ENCODE measurements at places on chromosomes 6 and 20.
A peak's percentile ranks its signal among the peaks of the same experiment; 100 is the strongest.

DNA sequence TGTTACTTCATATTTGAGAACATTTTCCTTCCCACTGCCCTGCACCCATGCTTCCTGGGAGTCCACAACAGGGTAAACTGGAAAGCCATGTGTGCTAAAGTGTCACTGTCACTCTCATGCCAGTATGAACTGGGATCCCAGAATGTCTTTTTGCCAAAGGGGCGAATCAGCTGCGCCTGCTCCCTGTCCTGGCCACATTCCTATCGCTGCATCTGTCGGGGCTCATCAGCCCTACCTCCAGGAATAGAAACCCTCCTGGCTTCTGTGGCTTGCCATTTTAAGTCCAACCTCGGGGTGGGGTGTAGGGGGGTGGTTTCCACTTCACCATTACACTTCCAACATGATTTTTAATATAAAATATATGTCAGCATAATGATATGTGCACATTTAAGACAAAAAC, 933 bp downstream of the KLHL31 start:
- no peak for DNase-seq

- no peak for DNase-seq
These were observed 6.4 kb downstream of the CEP43 start for GRCh38 chr6:167005350-167006159.

DNA sequence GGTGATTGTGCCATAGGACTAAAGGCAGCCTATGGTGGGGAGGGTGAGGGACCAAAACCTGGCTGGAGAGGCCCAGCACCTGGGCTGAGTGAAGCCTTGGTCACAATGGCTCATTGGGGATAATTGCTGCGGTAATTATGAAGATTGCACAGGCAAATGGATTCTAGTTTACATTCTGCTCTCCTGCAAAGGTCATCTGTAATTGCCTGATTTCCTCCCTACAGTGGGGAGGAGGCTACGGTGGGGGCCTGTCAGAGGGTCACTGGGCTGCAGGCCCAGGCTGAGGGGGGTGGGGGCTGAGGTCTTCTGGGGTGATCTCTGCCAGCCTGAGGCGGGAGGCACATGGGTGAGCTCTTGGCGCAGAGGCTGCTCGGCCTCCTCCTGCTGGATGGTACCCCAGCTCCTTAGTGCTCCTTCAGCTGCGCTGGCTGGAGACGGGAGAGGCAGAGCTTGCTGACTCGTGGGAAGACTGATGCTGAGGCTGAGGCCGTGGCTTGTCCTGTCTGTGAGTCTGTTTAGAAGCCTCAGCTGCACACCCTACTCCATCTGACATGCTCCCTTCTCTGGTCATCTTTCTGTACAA, 30.3 kb downstream of the PACSIN1 start:
- no peak for DNase-seq

GRCh38 chr20:21102603-21103311, 3.4 kb downstream of the LINC00237 start:
- DNase-seq = no peak

GRCh38 chr6:39339096-39339867, 16.8 kb upstream of the KCNK16 start:
- no peak for DNase-seq

- no peak for DNase-seq
These were observed 4.5 kb upstream of the INSM1 start for GRCh38 chr20:20363434-20363798.

GRCh38 chr6:137661601-137662000, 167.4 kb upstream of the OLIG3 start:
- peak; percentile 5 for DNase-seq

GRCh38 chr6:134041093-134041492, 11.3 kb downstream of the SLC2A12 start:
- DNase-seq = no peak

GRCh38 chr6:66326228-66326627, 619.2 kb upstream of the EYS start:
- DNase-seq = no peak

DNA sequence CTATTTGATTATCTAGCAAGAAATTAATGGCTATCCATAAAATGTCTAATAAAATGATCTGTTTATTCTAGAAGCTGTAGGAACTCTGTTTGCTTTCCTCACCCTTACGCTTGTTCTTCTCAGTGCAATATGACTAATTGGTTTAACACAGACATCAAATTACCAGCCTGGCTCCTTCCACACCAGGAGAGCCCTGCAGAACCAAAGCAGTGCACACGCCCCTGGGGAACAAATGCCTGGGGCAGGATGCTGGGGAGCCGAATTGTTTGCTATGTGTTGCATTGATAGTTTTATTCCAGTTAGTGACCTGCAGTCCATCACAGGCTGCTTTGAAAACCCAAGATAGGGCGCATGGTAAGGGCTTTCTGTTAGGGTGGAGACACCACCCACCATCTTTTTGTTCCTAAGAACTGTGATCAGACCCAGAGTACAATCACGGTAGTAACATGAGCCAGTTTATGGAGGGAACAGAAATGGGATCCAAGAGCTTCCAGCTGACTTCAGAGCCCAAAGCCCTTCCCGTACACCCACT, 126.4 kb upstream of the CD93 start:
- DNase-seq = no peak
